ENCODE measurements at places on chromosomes 2 and 18.
A peak's percentile ranks its signal among the peaks of the same experiment; 100 is the strongest.

GRCh38 chr2:239381709-239382134, 19.1 kb downstream of the HDAC4 start:
- no peak for DNase-seq

- peak; percentile 7 for DNase-seq
Observed at GRCh38 chr2:3667151-3667631, 9.2 kb downstream of the ALLC start.

DNA sequence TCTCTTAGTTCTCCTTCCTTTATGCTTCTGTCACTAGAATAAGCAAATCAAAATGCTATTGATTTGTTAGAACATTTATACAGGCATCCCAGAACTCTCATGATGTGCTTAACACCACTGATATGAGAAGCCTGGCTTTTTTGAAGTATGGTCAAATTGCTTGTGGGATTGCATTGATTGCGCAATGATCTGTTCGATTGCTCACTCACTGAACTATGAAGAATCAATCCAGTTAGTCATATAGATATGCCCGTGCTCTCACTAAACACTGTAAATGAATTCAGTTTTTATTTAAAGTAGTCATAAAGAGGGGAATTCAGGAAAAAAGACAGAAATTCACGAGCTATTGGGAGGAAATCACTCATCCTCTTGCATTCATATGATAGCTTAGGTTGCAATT, 1237.8 kb downstream of the SUCLG1 start:
- DNase-seq: no peak

DNA sequence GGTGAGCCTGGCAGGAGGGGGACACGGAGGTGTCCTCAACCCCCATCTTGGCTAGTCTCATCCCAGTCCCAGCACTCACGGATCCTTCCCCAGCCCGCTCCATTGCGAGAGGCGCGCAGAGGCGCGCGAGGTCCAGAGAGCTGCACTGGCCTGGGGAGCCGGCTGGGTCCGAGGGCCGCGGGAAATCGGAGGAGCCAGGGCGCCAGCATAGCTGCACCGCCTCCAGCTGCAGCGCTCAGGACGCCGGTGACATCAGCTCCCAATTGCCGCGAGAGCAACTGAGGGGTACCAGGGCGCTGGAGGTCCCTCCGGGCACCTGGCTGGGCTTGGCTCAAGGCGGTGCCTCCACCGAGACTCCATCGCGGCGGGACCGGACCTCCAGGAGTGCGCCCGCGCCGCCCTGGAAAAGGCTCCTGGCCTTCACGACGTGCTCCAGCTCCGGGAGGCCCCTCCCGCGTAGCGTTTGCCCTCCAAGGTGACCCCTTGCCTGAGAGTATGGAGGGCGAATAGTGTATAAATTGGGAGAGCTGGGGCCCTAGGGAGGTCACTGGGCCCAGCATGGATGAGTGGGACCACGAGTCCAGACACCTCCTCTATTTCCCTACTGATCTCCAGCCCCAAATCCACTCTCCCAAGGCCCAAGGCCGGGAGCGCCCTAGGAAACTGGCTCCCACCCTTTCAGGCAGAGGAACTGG, 5.5 kb downstream of the RTKN start:
- no peak for DNase-seq

DNA sequence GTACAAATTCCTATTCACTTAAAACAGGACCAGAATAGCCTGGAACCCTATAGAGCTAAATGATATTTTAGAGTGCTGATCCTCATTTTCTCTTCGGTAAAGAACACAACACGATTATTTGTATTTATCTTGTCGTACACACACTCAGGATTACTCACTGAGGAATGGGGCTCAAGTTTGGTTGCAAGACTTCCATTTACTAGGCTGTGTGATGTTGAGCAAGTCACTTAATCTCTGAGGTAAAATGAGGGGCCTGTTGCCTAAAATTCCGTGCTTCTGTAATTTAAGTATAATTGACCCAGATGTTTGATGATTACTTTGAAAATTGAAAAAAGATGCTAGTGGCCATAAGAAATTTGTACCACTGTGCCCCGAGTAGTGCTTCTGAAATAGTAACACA, 42.6 kb upstream of the MAP4K3 start:
- no peak for DNase-seq
